ENCODE measurements at places on chromosomes 2 and 18.

GRCh38 chr18:74064510-74064909 is 83.1 kb downstream of the FBXO15 start:
- DNase-seq = no peak

DNA sequence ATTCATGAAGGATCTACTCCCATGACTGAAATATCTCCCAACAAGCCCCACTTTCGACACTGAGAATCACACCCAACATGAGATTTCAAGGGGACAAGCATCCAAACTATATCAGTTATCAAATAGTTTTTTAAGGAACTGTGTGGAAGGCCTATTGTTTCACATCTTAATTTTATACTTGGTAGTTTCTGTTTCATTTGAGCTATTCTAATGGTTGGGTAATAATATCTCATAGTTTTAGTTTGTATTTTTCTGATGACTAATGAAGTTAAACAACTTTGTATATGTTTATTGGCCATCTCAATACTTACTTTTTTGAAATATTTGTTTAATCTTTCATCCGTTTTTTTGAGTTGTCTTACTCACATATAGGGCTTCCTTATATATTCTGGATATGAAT is 135.0 kb downstream of the SCG2 start:
- no peak for DNase-seq

DNA sequence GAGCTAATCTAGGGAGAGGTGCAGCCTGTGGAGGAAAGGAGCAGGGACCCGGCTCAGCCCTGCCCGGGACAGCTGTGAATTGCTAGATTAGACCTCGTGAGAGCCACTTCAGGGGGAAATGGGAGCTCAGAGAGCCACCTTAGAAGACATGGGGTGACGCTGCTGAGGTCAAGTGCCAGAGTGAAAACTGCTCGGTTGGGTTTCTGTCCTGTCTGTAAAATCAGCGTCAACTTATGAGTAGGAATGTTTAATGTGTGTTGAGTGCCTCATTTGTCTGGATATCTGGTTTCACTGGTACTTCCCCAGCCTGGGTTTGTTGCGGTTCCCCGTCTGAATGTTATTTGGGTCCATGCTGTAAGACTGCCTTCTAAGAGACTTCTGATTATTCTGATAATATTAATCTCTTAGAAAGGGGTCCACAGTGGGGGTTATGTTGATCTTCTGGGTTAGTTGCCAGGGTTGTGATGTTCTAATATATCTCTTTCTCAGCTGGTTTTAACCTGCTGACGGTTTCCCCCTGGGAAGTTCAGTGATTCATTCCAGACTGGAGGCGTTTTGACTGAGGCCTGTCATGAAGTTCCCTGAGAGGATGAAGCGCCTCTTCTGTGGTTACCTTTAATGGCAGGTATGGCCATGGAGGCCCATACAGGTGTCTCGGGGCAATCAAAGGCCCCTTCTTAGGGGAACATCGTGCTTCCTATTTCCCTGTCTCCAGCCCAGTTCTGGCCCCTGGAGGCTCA is 175.9 kb downstream of the SH3RF3 start:
- DNase-seq = no peak

- no peak for DNase-seq
These were observed 600.8 kb downstream of the CPS1 start for GRCh38 chr2:211157211-211157610.

DNA sequence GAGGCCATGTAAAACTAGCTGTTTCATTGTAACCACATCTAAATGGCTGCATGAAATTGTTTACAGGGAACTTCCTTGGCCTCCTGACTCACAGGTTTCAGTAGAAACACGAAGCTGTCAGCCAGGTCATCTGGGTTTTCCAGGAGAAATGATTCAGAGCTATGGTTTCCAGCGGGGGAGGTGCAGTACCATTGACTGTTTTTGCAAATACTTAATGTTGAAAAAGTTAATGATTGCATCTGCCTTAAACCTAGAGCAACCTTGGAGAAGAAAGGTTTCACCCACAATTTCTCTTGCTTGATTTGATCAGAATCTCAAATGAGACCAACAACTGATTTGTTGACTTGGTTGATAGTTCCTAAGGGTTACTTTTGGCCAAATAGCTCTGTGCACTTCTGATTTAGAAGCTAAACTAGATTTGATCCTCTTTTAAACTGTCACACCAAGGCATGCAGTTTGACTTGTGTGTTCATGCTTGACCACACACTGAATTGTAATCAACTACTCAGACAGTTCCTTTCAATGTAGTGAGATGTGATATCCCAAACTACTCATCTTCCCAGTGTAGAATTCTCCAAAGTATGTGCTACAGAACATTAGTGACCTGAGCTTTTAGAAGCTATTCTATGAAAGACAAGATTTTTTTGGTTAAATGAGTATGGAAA is 193.5 kb upstream of the CHST9 start:
- DNase-seq = no peak

DNA sequence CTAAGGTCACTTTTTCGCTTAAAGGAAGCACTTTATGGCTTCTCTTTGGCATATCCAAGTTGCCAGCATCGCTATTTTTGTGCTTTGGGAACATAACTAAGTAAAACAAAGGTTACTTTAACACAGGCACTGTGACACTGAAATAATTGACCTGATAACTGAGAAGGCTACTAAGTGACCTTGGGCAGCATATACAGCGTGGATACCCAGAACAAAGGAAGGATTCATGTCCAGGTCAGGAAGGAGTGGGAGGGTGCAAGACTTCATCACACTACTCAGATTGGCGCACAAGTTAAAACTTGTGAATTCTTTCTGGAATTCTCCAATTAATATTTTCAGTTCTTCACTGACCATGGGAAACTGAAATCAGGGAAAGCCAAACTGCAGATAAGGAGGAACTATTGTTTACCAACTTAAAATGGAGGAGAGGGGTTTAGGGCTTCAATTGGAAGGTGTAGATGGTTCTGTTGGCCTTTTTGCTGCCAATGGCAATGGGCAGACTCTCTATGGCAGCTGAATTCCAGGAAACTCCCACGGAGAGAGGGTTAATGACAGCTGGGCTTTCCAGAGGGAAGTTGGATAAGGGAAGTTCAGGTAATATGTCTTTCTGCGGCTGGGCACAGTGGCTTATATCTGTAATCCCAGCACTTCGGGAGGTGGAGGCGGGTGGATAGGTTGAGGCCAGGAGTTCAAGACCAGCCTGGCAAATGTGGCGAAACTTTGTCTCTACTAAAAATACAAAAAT is 45.3 kb downstream of the COMMD1 start:
- DNase-seq = no peak

- DNase-seq = no peak
These were observed 1407.0 kb upstream of the CELF4 start for GRCh38 chr18:38972571-38972970.

GRCh38 chr18:45774065-45774521 is 50.1 kb downstream of the SLC14A1 start:
- no peak for DNase-seq

DNA sequence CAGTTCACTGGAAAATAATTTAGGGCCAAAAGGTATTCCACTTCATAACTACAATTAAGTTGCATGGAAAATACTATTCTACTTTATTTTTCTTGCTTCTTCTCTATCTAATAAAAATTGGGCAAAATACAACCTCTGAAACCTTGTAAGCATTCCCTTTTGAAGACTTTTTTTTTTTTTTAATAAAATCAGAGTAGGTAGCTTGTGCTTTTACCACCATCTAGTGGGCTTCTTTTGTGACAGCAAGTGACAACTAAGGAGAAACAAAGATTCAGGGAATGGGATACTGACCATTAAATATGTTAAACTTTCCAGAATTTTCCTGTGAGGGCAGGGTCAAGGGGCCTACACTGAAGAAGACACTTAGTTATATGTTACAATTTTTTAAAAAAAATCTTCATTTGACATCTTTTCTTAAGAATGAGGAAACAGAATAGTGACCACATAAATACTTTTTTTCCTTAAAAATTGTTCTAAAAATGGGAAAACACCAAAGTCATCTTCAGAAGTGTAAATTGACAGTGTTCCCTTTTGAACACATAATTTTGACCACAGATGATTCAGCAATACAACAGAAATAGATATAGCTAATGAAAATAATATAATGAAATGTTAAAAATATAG is 1183.2 kb upstream of the ACVR2A start:
- no peak for DNase-seq

DNA sequence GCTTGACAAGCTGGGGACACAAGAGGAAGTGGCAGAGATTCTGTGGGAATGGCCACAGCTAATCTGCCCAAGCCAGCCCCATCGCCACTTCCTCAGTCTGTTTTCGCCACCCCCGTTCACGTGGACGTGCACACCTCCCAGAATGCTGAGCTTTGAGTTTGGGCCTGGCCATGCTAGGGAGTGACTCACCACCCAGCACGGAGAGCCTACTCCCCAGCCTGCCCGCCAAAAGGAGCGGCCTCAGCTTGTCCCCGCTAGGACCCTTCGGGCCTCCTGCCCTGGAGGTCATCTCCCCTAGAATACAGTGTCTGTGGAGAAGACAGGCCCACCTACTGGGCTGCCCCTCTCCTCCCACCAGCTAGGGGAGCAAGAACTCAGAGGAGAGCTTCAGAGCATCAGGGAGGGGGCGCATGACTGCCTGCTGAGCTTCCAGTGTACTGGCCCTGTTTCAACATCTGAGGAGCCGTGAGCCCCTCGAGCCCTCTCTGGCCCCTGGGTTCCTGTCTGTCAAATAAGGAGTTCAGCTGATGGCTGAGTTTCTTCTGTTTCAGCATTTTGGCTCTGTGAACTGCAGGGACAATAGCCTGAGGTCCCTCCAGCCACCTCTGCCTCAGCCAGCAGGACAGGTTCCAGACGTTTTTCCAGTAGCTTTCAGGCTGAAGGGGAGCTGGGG is 5.1 kb downstream of the SLC35F6 start:
- no peak for DNase-seq

DNA sequence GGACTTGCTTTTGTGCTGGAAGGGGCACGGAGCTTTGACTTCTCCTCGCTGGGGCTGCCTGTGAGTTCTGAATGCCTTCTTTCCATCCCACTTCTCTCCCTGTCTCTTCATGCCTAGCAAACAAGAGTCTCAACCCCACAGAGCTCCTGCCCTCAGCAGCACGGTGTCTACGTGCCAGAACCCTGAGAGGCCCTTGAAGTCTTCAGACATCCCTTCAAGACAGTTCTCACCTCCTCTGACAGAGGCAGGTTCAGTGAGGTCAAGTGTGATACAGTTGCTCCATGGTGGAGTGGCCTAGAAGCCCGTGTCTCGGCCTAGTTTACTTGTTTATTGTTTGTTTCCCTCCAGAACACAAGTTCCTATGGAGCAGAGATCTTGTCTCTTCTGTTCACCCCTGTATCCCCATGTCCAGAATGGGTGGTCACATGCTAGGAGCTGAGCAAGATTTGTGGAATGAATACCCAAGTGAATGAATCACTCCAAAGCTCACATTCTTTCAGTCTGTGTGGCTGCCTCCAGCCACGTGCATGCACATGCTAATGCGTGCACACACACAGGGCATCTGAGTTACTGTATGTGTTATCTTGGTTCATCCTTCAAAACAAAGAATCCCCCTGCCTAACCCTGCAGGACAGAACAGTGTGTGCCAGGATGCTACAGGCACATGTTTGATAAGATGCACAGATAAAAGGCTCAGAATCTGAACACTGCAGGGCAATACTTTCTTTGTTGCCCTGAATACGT is 391.6 kb downstream of the NBAS start:
- DNase-seq = no peak

DNA sequence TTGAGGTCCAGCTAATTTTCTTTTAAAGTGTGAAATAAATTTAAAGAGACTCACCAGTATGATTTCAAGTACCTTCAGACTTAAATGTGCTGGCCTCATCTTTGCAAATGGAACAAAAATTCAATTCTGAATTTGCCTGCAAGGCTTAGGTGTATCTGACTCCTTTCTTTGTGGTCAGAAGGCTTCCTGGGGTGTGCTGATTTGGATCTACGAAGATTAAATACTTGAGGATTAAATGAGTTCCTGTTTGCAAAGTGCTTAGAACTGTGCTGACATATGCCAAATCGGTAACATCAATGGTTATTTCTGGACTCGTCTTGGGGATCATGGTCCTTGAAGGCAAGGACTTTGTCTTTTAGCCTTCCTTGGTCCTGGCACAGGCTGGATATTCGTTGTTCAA is 9.7 kb downstream of the KLHL29 start:
- no peak for DNase-seq

DNA sequence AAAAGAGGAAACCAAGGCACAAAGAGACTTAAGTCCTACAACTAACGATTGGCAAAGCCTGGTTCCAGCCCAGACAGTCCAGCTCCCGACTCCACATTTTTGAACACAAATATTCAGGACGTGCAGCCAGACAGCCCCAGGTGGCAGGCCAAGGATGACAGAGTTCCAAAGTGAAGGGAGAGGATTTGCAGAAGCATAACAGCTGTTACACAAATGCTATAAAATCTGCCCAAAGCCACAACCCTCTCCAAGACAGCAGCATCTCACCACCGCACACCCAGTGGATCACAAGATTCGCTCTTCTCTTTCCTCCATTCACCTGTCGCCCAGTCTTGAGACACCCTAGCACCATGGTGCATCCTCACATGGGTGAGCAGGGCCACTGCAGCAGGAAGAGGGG is 227.1 kb upstream of the ID2 start:
- DNase-seq = no peak

DNA sequence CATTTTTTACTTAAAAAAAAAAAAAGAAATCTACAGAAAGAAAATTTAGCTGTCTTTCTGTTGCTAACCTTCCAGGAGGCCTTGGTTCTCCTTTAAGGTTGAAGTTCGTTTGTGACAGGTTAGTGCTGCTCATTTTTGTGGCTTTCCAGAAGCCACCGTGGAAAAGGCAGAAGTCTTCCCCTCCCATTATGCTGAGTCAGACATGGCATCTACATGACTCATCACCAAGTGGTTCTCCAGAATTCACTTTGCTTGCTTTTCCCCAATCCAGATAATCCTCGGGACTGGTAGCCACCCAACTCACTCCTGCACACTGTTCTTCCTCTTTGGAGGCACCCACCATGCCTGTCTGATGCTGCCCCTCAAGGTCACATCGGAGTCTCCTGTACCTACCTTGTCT is 228.7 kb downstream of the PIK3C3 start:
- peak; percentile 33 for DNase-seq

DNA sequence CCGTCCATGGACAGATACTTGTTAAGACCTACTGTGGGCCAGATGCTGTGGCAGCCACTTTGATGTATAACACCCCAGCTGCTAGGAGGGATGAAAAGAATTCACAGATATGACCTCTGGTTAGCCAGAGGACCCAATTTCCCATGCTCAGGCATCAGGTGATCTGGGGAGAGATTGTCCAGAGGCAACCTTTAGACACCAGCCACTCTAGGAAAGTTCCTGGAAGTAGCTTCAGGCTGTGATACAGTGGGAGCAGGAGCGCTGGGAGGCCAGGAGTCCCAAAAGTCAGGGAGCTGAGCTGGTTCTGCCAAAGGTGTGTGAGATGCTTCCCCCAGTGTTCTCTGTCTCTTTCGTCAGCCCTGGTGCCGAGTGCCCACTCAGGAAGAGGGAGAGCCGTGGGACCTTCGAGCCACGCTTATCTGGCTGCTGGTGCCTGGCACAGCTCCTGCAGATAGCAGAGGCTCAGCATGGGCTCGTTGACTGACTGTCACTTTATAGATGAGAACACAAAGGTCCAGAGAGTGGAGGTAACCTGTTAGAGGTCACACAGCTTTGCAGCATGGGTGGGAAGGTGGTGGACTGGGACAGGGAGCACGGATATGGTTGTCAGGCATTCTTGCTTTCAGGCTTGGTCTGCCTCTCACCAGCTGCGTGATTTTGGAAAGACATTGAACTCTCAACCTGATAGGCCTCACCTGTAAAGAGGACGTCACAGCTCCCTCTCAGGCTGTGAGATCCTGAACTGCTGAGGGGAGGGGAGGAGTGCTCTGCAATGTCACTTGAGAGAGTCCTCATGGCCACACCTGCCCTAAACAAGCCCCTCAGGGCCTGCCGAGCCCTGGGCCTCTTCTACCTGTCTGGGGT is 7.8 kb upstream of the RALB start:
- no peak for DNase-seq

Data from RPMI8226 (cell line).